Activated T-helper 1 cell treated with Interleukin-2 at 50 U/mL for 16 hours (primary cell): ENCODE measurements at places on chromosomes 4 and X.
A peak's percentile ranks its signal among the peaks of the same experiment; 100 is the strongest.

GRCh38 chrX:151974336-151975227, at the start of gene GABRE:
Gene GABRE (minus strand): TSS chrX:151974676. CDS start chrX:151974625, 51 bp downstream.
- DNase-seq: no peak

DNA sequence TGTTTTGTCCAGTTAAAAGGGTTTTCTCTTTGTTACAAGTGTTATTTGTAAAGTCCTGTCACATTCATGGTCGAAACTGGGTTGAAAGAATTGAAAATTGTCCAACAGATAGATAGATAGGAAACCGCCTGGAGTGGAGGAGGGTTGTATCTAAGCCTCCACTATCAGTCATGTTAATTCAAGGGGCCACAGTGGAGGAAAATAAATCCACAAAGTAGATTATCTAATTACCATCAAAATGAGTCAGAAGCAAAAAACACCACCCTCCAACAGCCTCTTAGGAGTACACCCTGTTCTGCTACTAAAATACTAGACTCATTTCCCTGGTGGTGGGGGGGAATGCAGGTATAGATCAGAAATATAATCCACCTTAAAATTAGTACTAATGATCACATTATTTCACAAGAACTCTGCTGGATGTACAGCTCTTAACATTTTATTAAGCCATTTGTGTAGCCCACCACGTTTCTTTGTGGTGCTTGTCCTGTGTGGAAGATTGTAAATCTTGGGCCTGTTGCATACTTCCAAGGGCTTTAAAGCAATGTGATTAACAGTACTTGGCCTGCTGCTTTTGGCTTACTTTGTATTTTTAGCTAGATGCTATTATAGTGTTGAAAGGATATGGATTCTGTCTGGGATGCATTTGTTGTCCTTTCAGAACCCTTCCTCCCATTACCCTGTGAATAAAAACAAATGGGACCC, 26.8 kb downstream of the RBBP7 start:
- no peak for DNase-seq

DNA sequence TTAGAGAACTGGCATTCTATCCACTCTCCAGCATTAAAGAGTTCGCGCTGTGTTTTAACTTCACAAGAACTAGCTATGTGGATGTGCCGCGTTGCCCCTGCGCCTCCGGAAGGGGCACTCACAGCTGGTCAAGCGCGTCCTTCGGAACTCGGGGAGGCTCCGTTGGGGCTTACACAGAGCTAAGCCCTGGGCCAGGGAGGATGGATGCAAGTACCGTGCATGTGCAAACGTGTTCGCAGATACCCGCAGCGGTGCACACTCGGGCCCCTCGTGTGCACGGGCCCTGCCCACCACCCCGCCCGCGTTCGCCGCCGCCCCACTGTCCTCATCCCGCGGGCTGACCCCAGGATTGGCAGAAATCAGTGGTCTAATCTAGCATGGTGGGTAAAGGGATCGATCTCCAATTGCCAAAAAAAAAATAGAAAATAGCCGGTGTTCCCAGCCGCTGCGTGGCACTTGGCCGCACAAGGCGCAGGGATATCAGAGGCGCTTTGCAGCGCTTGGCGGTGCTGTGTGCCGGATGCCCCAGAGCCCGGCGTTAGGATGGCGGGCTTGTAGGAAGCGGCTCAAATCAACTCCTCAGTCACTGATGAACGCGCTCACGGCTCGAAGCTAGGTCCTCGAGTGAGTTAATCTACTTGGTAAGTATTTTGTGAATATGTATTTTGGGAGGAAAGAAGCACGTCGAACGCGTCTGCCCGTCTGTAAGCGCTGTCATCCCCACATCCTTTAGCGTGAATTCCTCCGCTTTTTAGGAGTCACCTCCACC, 989 bp upstream of the PCDH10 start:
- DNase-seq: no peak

DNA sequence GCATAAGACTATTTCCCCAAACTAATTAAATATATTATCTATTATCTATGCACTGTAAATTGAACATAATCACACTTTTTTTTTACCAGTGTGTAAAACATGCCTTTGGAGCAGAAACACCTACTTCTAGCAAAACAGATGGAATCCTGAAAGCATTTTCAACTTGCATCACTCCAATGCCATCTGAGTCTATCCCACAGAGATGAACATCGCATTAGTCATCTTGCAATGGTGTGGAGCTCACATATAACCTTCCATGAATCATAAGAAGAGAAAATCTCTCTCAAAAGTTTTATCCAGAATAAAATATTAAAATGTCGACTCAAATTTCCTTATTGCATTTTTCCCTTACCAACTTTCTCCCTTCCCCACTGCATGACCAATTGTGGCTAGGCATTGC, 406.7 kb upstream of the ACTRT1 start:
- no peak for DNase-seq

GRCh38 chrX:141405853-141406492, 163.7 kb upstream of the SPANXC start:
- DNase-seq: no peak

- DNase-seq: no peak
Observed at GRCh38 chr4:176274441-176274840, 5.4 kb upstream of the ASB5 start.

DNA sequence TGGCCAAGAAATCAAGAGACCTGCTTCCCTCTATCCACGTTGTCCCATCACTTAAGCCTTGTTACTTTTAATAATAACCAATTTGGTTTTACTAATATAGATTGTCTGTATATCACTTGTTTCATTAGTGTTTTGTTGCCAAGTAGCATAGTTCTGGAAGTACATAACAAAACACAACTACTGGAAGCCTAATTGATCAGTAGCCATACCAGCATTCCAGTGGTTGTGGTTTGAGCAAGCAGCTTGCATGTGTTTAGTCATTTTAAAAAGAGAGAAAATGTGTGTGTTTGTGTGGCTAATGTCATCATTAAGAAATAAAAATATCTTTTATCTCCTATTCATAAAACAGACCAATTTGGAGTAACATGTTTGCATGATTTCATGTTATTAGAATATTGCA, 70.8 kb downstream of the PTPN13 start:
- no peak for DNase-seq

DNA sequence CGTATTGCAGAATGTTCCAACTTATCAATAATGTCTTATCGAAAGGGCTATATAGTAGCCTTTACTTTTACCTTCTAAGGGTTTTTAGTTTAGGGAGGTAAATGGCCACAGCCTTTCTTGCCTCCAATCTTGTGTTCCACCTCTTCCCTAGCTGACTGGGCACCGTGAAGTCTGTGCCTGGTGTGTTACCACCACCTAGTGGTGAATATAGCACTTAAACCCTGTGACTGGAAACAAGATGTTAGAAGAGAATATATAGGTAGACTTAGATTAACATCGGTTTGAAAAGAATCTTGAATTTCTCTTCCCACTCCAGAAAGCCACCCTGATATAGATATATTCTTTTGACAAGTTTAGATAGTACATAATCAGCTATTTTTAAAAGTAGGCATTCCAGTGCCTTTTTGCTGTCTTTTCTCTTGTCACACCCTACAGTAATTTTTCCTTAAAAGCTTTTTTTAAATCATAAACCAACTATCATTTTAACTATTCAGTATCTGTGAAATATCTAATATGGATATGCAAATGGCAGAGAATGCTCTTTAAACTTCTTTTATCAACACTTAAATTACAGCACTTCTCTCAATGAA, 27.8 kb upstream of the ADH7 start:
- peak; percentile 12 for DNase-seq

DNA sequence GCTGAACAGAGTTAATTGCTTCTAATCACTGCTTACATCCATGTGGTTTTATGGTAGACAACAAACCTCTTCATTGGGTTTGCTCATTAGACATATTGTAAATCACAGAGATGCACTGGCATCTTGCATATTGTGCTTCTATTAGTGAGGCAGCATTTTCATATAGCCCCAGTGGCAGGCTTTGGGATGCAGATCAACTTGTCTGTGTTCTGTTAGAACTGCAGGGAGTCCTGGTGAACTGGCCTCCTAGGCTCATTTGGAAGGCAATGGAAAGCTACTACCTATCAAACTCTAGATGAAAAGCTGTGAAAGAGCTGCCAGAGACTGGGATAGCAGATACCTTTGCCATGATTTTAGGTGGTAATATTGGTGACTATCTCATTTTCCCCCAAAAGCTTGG, 108.8 kb downstream of the NAA11 start:
- DNase-seq: no peak

GRCh38 chr4:120842031-120842430, 80.5 kb downstream of the PRDM5 start:
- DNase-seq: no peak

DNA sequence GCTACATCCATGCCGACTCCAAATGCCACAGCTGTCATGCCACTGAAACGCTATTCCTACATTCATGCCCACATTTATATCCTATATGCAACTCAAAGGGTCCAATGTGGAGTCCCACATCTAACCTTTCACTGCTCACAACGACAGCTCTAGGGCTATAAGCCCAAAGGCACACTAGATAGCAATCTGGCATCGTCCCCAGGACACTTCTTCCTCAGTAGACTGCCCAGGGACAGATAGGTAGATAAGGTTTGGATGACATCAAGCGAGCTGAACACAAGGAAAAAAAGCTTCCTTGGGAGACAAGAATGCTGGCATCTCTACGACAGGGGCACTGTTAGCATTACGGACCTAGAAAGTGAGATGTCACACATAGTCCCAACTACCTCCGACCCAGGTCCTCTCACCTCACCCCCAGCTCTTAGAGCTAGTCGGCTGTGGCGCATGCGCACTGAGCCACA, 685 bp downstream of the RAB9B start:
- DNase-seq: no peak

DNA sequence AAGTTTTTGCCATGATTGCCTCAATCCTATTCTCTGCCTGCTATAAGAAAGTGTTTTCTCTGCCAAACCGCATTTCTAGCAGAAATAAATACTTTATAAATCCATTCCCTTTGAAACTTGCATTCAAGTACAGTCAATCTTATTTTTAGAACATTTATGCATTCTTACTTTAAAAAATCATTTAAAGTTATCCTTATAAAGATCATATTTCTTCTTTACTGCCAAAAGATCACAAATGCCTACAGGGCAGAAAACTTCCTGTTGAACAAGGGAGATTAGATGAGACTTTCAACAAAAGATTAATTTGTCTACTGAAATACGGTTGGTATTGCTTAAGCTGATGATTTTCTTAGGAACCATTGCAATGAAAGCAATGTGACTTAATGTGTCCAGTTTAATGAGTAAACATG, 207.2 kb upstream of the SLIT2 start:
- DNase-seq: no peak

- no peak for DNase-seq
Observed at GRCh38 chrX:142831961-142832530, 193.7 kb upstream of the SPANXN4 start.

DNA sequence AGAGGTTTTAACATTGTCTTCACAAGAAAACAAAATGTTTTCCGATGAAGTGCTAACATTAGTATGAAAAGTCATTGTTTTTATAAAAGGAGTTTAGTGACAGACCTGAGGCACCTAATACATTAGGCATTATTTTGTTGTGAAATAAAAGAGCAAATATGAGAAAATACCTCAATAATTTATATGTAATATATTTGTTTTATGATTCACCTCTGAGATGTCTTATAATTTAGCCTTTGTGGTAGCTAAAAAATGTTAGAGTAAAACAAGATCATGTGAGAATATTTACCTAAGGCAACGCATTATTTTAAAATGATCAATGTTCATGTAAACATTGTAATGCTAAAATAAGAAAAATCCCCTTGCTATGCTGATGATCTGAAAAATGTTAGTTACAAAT, 100.9 kb upstream of the WDFY3 start:
- DNase-seq: no peak

- no peak for DNase-seq
Observed at GRCh38 chrX:139811942-139812629, 104.1 kb upstream of the MCF2 start.

DNA sequence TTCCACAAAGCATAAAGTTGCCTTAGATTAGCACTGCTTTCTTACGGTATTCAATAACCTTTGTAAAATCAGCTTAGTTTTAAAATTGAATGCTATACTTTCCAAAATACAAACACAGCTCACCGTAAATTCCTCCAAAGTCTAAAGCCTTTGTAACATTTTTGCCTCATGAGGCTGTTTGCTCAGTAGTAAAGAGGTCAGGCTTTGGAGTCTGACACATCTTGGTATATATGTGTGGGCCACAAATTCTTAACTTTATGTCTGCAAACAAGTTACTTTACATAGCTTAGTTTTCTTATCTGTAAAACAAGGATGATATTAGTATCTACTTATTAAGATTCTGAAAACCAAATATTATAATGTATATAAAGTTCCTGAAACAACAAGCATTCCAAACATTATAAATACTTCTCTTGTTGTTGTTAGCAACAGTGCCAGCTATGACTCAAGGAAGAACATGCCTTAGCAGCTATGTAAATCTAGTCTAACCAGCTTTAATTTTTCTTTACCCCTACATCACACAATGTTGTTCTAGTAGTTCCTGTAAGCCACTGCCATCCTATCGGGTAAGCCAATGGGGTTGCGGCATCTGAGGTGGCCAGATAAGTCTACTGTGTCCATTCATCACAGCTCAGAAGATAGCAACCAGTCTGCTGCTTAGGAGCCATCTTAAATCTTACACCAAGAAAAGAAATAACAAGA, 709.0 kb downstream of the KLHL13 start:
- DNase-seq: no peak

DNA sequence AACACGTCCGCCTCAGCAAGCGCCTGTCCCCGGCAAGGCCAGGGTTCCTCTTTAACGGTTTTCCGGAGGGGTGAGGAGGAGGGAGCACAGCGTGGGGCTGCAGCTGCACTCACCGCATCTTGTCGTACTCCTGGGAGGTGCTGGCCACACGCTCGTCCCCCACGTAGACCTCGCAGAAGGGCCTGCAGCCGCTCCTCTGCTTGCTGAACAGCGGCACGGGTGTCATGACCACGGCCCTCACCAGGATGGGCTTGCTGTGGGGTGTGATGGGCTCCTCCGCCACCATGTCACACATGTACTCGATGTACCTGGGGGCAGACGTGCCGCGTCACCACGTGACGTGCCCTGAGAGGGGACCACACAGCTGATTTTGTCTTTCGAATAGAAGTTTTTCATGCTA, 51.6 kb upstream of the CPLX1 start:
- DNase-seq: no peak

DNA sequence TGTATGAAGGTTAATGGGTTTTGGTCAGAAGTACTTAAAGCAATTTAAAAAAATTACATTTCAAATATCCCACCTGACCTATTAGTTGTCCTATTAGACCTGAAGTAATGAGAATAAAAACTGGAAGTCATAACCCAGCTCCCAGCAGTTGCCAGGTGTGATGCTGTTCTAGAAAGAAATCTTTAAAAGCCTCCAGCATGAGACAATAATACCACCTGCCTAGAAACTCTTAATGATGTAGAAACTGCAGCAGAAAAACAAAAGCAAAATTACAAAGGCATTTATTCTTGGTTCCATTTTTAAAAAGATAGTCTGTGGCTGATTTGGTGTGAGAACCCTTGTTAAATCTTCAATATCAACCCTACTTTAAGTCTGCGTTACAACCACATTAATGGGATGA, 1137.7 kb upstream of the TENM3 start:
- no peak for DNase-seq

- no peak for DNase-seq
Observed at GRCh38 chrX:1059576-1060561, 152.6 kb downstream of the CRLF2 start.
